ENCODE measurements at places on chromosomes 6 and 20.

DNA sequence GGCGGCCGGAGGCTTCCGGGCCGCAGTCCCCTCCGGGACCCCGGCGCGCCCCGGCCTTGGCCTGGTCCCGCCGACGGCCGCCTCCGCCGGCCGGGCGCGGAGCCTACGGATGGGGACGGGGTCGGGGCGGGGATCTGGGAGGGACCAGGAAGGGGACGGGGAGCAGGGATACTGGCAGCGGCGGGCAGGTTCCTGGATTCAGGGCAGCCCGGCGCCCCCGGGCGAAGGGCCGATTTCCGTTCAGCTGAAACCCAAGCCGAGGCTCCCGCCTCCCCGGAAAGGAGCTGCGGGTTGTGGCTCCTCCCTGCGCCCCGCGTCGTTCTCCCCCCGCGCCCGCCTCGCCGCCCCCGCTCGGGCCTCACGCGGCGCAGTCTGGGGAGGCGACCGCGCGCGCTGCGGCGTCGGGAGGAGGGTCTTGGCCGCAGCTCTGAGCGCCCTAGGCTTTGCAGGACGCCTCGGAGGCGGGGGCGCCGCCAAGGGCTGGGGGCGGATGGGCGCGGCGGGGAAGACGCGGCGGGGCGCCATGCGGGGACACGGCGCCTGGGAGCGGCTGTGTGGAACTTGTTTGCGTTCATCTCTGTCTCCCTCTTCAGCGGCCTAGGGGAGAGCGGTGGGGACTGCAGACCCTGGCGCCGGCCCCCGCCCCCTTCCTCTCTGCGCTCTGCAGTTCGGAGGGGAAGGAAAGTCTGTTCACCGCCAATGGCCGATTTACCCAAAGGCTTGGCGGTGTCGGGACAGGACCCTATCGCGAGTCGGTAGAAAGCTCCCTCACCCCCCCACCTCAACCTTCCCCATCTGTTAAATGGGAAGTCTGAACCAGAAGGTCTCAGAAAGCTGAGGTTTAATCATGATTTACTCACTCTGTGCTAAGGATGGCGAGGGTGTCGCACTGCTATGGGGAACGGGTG lies 22.7 kb upstream of the TMEM181 start:
- DNase-seq: no peak

DNA sequence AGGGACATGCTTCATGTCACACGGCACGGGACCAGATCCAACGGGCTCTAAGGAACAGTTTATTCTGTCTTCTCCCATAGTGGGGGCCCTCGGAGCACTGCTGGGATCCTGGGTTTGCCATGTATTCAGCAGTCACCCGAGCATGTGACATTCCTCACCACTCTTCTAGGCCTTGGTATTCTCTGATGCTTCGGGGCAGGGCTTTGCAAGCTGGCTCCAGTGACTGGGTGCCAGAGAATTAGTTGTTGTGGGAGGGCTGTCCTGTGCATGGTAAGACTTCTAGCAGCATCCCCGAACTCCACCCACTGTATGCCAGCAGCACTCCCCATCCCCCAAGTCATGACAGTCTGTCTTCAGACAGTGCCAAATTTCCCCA lies 5.4 kb downstream of the CCN5 start:
- no peak for DNase-seq

DNA sequence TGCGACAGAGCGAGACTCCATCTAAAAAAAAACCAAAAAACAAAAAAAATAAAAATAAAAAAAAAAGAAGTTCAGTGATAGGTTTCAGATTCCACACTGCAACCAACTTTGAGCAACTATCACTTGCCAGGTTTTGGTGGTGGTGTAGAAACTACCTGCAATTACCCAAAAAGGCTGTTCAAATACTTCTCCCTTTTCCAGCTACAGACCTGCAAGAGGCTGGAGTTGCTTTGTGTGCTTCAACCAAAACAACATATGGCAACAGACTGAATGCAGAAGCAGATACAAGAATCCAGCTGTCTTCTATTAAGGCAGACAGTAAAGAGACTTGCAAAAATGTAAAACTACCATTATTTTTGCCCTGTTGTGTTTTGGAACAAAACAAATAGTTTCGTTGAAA lies 9.3 kb upstream of the BCAS1 start:
- DNase-seq: no peak

DNA sequence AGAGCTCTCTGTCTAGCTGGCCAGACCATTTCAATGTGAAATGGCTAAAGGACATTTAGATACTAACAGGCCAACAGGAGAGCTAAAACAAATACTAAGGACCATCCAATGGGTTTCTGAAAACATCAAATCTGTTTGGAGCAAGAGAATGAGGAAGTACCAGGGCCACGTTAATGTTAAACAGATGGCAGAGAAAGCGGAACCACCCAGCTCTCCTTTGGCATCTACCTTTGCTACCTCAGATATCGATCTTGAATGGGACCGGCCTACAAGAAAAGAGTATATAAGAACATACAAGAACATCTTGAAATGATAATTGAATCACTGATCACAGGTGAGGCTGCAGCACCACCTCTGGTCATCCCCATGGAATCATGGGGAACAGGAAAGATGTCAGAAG lies 31.8 kb downstream of the KCNK5 start:
- no peak for DNase-seq

DNA sequence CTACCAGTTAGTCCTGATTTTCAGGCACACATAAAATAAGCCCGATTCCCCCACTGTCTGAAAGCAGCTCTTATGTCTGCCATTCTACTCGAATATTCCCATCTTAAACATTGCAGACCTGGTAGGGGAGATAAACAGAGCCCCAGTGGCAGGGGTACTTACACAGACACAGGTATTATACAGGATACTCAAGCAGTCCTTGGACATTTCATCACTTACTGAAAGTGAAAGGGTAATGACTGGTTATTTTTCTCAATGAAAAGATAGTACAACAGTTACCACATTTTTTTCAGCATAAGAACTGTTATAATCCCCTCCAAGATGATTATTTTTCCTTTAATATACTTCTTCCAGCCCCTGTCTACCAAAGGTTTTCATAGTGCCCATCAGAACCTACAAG lies 37.8 kb downstream of the TRPC4AP start:
- DNase-seq: no peak

GRCh38 chr6:139983555-139984276 lies 609.3 kb upstream of the CITED2 start:
- DNase-seq: no peak

DNA sequence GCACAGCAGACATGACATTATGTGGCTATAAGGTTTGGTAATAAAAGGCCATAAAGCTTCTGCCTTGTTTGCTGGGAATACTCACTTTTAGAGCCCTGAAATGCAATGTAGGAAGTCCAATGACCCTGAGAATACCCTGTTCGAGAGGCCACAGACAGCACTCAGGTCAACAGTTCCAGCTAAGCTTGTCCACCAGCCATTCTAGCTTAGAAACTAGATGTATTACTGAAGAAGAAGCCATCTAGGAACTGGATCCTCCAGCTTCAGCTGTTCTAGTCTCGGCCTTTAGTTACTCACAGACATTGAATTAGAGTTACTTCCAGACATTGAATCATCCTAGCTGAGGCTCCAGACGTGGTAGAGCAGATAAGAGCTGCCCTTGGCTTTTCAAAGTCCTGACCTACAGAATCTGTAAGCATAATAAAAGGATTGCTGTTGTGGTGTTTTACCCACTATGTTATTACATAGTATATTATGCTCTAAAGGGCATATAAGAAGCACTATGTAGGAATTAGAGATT lies 84.9 kb downstream of the MMS22L start:
- DNase-seq: no peak

GRCh38 chr6:36660771-36661471 lies 17.6 kb upstream of the CDKN1A start:
- no peak for DNase-seq

DNA sequence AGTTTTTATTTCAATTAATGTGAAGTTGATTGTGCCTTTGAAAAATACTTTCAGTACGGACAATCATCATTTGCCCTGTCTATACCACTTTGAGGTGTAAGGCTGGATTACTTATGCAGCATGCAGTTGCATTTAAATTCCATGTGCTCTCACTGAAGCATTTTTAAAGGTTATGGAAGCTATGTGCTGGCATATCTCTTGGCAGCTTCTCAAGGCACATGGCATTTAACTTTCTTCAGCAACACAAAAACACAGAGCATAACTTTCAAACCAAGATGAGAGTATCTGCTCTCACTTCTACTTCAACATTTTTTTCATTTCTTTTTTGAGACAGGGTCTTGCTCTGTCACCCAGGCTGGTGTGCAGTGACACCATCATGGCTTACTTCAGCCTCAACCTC lies 360.6 kb upstream of the RUNX2 start:
- no peak for DNase-seq

- no peak for DNase-seq
Observed at GRCh38 chr6:71349976-71350615, 61.5 kb downstream of the OGFRL1 start.

GRCh38 chr6:158668707-158669103 lies 18.9 kb downstream of the SYTL3 start:
- DNase-seq: no peak

GRCh38 chr6:23413327-23414050 lies 712.5 kb upstream of the NRSN1 start:
- no peak for DNase-seq

- DNase-seq: no peak
Observed at GRCh38 chr20:19785983-19786285, 27.9 kb downstream of the RIN2 start.

DNA sequence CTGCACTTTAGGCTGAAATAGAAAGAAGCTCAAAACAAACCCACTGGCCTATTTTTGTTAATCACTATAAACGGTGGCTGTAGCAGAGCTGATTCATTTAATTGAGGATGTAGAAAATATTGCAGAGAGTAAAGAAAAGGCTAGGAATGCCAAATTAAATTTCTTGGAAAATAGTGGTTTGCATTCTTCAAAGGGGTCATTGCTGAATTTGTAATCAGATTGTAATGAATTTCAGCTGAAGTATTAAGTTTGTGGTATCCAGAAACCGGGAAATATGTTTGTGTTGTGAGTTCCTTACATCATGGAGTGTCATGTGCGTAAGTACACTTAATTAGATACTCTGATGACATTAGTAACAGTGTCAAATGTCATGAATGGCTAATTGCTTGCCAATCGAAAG lies 203.0 kb downstream of the SAMD5 start:
- DNase-seq: no peak

DNA sequence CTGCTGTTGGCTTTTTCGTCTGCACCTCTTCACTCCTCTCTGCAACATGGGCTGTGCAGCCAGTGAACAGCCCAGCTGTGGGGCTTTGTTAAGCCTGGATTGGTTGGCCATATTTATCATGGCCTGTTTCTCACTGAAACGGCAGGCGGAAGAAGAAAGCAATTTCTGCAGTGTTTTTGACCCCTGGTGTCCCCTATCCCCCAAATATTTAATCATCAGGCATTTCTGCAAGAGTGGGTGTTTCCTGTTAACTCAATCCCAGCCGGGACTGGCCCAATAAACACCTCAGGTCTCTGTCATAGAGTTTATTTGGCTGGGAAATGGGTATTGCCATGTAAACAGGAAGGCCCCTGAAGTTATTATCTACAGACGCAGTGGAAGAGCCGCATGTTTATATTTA lies 174.8 kb upstream of the SUPT3H start:
- no peak for DNase-seq

Data from stimulated activated CD8-positive, alpha-beta memory T cell treated with anti-CD3 and anti-CD28 coated beads, Interleukin-4, amount 100 ng/mL, for 1 hour (primary cell).